Stimulated activated CD4-positive, alpha-beta T cell treated with anti-CD3 and anti-CD28 coated beads, Interleukin-2, amount 100 ng/mL, for 4 hours (primary cell): ENCODE measurements at places on chromosomes 2 and 18.

- no peak for DNase-seq
Measured at GRCh38 chr18:3931542-3932112, 481.7 kb downstream of the TGIF1 start.

DNA sequence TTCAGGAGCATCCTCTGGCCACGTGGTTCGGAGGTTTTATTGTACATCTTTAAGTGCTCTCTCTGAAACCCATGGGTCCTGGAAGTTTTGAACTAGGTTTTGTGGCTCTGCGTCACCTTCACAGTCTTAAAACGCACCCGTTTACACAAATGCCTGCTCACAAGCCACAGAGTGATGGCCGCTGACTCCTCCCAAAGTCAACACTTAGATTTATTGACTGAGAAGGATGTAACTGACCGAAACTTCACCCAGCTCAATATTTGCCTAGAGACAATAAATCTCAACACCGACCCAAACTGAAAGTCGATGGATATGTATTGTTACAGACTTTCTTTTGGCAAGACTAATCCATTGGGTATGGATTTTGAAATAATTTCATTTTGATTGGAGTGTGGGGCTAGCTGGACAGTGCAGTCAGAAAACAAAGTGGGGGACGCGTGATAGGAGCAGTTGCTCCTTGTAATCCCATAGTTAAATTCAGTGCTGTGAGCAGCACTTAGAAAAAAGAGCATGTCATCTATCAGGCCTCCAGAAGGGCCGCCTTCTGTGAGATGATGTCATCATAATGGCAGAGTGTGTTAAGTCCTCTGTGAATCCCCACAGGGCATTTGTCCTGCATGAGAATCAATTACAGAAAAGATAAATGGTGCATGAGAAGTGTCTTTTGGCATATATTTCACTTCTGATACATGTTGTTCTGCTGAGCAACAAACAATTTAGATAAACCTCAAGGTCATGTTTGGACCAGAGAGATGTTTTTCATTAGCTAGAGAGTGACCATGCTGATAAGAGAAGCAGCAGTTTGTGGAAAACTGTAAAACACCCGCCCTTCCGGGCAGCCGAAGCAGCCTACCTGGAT, 183.7 kb downstream of the INO80D start:
- no peak for DNase-seq

DNA sequence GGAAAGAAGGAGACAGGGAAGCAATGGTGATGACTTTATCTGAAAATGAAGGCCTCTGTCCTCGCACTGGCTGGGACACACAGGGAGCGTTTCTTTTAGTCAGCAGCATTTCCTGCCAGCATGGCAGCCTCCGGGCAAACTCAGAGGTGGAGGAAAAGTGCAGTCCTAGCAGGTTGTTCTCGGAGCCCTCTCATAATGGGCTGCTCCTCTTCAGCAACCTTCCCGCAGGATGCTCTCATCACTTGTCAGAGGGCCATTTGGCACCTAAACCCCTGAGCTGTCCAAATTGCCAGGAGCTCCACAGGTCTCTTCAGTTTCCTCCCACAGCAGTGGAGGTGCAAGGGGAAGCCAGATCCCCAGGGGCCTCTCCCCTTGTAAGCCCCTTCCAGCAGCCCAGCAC, 6.2 kb downstream of the STK39 start:
- DNase-seq: no peak

DNA sequence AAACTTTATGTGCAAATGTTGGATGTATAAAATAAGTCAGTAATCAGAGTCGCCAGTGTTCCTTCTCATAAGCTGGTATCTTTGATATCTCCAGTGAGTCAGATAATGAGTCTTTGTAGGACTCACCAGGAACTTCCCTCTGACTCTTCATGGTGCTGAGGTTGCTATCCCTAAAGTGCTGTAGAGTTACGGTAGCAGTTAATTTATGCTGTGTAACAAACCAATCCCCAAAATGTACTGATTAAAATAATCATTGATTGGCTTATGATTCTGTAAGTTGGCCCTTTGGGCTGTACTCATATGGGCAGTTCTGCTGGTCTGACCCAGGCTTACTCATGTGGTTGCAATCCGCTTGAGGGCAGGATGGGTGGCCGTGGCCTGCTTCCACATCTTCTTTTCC, 43.8 kb downstream of the MAIP1 start:
- no peak for DNase-seq

DNA sequence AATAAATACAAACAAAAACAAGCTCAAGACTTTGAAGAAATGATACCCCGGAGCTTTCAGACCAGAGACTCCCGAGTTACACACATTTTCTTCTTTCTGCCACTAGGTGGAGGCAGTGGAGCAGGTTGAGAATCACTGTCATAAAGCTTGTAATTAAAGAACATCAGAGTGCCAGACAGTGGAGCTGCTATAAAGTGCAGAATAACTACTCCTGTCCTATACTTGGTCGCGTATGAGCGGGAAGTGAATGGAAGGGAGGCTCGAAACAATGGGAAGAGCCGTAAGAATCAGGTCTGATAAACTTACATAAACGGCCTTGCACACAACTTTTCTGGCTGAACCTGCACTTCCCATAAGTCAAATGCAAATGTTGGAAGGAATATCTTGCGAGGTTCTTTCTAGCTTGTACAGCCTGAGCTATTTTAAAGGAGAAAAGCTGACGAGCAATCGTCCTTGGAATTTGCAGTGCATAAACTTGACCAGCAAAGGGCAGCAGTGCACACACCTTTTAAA, 189.0 kb downstream of the RPIA start:
- peak; percentile 19 for DNase-seq
